ENCODE measurements at places on chromosomes 2 and 18. TPM values are rescaled to one million over a fixed set of nuclear protein-coding genes. Genes with fewer than 3 reads are reported as not detected.

KCNIP3 gene
- not detected for total RNA-seq

SAG gene
- total RNA-seq: 0.39 TPM

HTR2B gene
- total RNA-seq: 0.11 TPM

FSHR gene
- not detected for total RNA-seq

GRHL1 gene
- 0.53 TPM for total RNA-seq

DNAH7 gene
- total RNA-seq: not detected

FOSL2 gene
- total RNA-seq: 135 TPM

CERS6 gene
- 13.1 TPM for total RNA-seq

PRADC1 gene
- 12.1 TPM for total RNA-seq

RESP18 gene
- total RNA-seq: not detected

CNGA3 gene
- total RNA-seq: not detected

MARCHF4 gene
- not detected for total RNA-seq

AP1S3 gene
- 8.8 TPM for total RNA-seq

UGT1A3 gene
- not detected for total RNA-seq

FBXO48 gene
- 2.4 TPM for total RNA-seq

RAB17 gene
- 0.18 TPM for total RNA-seq

SLC11A1 gene
- 0.05 TPM for total RNA-seq

RNPEPL1 gene
- 35.7 TPM for total RNA-seq

PTGR3 gene
- total RNA-seq: 14.4 TPM

ASAP2 gene
- 0.21 TPM for total RNA-seq

ASB18 gene
- not detected for total RNA-seq

NDUFB3 gene
- 150 TPM for total RNA-seq

AMER3 gene
- total RNA-seq: not detected

DSG4 gene
- total RNA-seq: not detected

DUSP2 gene
- 248 TPM for total RNA-seq

KCNS3 gene
- total RNA-seq: 0.11 TPM

KIAA2012 gene
- not detected for total RNA-seq

XDH gene
- not detected for total RNA-seq

NEB gene
- total RNA-seq: 0.05 TPM

CD207 gene
- total RNA-seq: not detected

MGAT4A gene
- 67.5 TPM for total RNA-seq

HOXD13 gene
- total RNA-seq: not detected

LYG2 gene
- total RNA-seq: not detected

FMNL2 gene
- 3.3 TPM for total RNA-seq

LINC00305 gene
- total RNA-seq: not detected

LYG1 gene
- total RNA-seq: 0.66 TPM

KCNJ13 gene
- total RNA-seq: not detected

EGR4 gene
- 0.41 TPM for total RNA-seq

All from activated CD4-positive, alpha-beta T cell treated with anti-CD3 and anti-CD28 coated beads for 36 hours (primary cell).